ENCODE measurements at places on chromosomes 7 and 10.

- DNase-seq = no peak
Measured at GRCh38 chr7:41579961-41580935, 122.6 kb downstream of the INHBA start.

DNA sequence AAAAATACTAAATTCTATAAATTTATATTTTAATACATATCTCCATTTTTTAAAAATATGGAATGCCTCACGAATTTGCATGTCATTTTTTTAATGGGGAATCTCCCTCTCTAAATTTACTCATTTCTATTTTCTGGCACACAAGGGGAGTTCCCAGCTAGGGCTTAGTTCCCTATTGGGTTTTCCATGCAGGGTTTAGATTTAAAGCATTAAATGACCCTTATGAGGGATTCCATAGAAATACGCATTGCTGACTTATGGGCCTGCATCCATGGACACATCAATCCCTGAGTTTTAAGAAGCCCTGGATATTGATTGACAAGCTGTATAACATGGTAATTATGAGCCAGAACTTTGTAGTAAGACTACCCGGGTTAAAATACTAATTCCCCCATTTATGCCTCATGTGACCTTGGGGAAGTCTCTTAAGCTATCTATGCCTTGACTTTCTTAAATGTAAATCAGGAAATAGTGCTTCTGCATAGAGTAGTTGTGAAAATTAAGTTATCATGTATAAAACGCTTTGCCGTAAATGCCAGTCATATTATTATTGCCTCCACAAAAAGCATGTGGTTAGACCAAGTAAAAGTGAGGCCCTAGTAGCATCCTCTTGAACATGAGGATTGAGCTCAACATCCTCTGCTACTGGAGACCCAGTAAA lies 78.8 kb upstream of the ANKRD1 start:
- no peak for DNase-seq

GRCh38 chr10:75397496-75398199 lies 3.9 kb downstream of the ZNF503 start:
- no peak for DNase-seq

- no peak for DNase-seq
Measured at GRCh38 chr10:118767297-118768040, 12.7 kb upstream of the CACUL1 start.

DNA sequence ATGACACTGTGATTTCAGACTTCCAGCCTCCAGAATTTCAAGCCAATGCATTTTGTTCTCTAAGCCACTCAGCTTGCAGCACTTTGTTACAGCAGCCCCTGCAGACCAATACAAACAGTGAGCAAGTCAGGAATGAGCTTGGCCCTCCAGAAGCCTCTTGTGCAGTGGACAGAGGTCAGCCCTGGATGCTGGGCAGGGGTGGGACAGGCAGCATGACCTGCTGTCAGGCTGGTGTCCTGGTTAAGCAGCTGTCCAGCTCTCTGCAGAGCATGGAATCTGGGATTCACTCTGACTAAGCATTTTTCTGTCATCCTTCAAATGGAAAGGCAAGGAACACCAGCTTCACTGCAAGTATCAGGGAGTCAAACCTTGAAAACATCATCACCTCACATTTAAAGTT lies 85.5 kb upstream of the GDF10 start:
- no peak for DNase-seq

- no peak for DNase-seq
Measured at GRCh38 chr10:31953080-31953479, 24.4 kb upstream of the ARHGAP12 start.

DNA sequence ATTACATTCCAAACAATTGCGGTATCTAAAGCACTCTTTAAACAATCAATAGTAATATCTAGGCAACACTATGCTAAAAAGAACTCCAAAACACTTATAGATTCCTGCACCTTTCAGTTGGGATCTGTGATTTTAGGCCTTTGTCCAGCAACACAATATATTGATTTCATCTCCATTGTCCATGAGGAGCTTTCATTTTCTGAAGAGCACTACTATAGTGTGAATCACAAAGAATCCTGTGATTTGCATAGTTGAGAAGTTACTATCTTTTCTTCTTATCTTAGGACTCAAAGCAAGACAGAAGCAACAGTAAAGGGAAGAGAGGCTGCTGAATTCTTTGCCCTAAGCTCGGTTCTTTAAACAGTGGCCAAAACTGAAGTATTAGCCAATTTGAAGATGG lies 846.8 kb downstream of the IPMK start:
- no peak for DNase-seq

- no peak for DNase-seq
Measured at GRCh38 chr7:21966271-21966670, 20.6 kb upstream of the CDCA7L start.

- DNase-seq = no peak
Measured at GRCh38 chr10:73905256-73906020, 5.5 kb upstream of the PLAU start.

- DNase-seq = no peak
Measured at GRCh38 chr10:95457319-95457886, 103.8 kb downstream of the SORBS1 start.

- no peak for DNase-seq
Measured at GRCh38 chr7:24279512-24279911, 4.5 kb upstream of the NPY start.

DNA sequence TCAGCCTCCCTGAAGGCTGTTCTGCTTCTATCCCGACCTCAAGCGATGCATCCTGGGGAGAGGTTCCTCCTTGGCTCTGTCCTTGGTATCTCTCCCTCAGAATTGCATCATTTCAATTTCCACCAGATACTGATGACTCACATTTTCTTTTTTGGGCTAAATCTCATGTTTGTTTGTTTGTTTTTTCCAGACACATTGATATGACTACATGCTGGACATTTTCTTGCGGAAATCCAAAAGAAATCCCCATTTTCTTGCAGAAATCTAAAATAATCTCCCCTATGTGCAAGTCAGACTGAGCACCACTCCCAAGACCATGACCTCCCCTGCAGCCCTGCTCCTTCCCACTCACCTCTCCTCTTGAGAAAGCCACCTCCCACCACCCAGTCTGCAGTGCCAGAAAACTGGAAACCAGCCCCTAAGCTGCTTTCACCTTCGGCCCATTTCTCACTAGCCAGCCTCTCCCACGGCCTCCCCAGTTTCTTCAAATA lies 260.2 kb upstream of the PRKCQ start:
- no peak for DNase-seq

DNA sequence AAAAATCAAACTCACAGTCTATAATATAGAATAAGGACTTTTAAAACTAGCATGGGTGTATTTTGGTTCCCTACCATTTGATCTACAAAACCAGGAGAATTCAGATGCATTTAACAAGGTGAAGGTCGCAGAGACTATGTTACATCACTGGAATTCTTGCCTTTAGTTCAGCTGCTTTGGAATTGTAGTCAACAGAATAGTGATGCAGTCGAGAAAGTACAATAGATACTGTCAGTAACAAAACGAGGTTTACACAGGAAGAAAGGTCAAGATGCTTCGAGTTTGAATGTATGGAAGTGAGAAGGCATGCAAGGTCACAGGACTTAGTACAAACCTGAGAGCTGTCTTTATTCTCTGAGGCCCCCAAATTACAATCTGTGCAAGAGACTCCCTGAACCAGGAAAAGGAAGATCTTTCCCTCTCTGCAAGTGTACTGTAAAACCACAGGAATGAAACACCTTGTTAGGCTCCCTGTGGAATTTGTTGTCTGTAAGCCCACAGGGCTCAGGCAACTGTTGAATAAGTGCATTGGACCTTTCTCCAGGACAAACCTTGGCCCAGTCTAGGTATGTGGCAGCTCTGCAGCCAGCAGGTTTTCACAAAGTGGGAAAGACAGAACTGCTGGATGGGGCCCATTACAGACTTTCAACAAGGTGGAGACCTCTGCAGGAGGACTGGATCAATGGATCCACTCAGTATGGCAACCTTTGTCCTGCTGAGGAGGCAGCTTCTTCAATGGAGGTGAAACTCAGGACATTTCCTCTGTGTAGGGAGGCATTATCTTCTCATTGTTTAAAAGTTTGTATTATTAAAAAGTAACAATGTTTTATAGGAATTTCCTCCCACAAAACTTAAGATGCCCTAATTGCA lies 101.1 kb upstream of the GSDME start:
- DNase-seq = no peak

DNA sequence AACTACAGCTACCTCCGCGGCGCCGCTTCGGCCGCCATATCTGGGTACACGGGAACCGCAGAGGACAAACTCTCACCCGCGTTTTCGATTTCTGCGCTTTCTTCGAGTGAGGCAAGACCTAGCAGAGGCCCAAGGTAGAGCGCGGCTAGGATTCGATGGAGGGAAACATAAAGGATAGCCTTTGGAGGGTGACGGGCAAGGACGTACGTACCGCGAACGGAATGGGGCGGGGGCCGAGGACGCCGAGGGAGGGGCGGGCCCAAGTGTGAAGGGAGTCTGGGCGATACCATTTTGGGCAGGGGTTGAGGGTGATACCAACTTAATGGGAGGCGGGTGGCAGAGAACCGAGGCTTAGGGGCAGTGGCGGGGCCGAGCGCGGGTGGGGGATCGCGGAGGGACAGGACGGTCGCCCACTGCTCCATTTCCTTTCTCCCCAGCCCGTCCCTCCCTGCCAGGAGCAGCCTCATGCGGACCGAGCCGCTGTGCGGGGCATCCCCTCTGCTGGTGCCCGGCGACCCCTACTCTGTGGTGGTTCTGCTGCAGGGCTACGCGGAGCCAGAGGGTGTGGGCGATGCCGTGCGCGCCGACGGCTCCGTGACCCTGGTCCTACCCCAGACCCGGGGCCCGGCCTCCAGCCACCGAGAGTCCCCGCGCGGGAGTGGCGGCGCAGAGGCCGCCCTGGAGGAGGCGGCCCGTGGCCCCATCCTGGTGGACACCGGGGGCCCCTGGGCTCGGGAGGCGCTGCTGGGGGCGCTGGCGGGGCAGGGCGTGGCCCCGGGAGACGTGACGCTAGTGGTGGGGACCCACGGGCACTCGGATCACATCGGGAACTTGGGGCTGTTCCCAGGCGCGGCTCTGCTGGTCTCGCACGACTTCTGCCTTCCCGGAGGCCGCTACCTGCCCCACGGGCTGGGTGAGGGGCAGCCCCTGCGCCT lies at the start of gene MBLAC1:
Gene MBLAC1, plus strand, starts transcription at position 37 of the 935 bp plus-strand sequence. Its CDS starts 429 bp downstream, at position 466.
- peak; percentile 88 for DNase-seq

DNA sequence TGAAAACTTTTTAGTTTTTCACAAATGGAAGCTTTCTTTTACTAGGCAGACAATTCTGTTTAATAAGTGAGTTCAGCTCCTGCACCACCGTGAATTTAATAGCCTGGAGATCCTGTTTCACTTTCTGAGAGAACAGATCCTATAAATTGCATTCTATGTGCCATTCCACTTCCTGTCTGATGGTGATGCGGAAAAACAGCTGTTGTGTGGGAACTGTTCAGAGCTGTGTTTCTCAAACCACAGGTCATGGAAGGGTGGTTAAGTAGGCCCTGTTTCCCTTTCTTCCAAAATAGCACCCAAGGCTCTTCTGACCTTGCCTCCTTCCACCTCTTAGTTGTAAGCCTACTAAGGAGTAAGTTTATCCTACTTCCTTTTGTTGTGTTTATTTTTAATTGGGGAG lies 97.2 kb upstream of the DKK1 start:
- no peak for DNase-seq

All from stimulated activated CD4-positive, alpha-beta T cell treated with anti-CD3 and anti-CD28 coated beads, Interleukin-4, amount 100 ng/mL, for 48 hours (primary cell).